NCI-H146 (cell line): ENCODE measurements at places on chromosomes 2 and 18.

DNA sequence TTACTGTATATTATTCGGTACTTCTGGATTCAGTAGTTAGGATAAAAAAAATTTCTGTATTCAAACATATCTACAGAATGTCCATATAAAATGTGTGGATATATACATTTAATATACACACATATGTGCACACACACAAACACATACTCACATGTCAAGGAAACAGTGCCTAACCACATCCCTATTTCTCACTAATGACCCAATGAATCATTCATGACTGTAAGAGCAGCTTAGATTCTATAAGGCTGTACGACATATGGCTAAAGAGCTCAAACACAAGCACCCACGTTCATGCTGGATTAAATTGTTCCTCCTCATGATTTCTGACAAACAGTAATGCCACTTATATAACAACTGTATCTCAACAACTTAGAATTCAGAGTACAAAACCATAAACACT is 457.3 kb downstream of the ADCYAP1 start:
- no peak for DNase-seq

DNA sequence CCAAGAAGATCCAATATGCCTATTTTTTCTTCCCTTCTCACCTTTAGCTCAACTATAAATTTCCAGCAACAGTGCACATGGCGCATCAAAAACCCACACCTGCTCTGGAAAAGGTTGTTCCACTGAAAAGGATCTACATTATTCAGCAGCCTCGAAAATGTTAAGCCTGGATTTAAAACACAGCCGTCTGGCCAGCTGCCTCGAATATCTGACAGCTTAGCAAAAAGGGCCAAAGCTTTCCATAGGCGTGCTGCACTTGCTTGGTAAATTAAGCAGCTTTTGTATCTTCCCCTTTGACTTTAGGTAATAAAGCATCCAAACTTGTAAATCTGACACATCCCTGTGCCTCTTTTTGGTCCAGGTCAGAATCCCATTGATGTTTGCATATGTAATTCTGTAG is 20.5 kb downstream of the DAPL1 start:
- DNase-seq = no peak

- no peak for DNase-seq
Measured at GRCh38 chr2:180161415-180161814, 154.3 kb upstream of the CWC22 start.

DNA sequence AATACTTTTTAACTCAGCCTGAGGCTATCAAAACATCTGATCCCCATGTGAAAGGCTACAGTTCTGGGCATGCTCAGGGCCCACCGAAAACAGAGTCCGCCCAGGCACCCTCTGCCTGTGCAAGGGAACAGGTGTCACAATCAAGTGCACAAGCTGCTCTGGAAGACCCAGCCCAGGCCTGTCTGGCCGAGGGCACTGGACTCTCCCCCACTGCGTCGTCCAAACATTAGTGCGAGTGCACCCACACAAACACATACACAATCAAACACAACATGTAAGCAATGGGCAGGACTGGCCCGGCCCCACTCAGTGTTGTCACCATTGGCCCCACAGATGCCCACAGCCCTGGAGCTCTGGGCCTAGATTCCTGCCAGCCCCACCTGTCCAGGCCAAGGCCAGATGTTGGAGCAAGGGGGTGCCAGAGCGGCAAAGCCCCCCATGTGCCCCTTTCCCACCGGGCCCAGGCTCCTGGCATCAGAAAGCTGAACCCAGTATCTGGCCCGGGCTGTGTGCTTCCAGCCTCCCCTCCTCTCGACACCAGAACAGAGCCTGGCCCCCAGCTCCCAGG is 617 bp upstream of the ALPG start:
- DNase-seq = no peak

- DNase-seq = peak; percentile 38
Measured at GRCh38 chr2:239934571-239935171, 90.5 kb downstream of the NDUFA10 start.

DNA sequence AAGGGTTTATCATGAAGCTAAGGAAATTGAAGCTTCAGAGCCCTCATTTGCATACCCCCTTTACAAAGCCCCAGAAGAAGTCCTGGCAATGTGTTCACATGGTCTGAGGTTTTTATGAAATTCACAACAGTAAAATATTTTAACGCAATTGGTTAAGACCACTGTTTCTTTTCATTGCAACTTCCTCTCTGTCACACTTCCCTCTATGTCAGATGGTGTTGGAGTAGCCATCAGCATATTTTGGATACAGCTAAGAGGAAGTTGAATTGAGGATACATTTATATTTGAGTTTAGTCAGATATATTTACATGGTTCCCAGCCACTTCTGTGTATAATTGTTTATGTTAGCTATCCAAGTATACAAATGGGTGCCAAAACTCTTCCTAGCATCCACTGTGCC is 170.0 kb downstream of the TXNL1 start:
- DNase-seq = no peak
